ENCODE measurements at places on chromosomes 3 and 15.

DNA sequence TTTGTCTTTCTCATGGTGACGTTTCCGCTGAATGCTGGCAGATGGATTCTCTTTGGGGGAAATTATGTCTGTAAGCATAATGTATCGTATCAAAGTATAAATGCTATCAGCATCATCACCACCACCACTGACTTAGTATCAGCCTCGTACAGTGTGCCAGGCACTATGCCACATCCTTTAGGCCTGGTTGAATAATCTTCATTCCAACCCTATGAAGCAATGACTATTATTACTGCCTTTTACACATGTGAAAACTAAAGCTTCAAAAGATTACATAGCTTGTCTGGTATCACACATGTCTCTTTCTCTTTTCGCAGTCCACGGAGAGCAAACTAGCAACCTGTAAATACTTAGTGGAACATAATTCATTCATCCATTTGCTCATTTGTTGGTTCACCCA, 166.7 kb upstream of the PRICKLE2 start:
- no peak for DNase-seq

DNA sequence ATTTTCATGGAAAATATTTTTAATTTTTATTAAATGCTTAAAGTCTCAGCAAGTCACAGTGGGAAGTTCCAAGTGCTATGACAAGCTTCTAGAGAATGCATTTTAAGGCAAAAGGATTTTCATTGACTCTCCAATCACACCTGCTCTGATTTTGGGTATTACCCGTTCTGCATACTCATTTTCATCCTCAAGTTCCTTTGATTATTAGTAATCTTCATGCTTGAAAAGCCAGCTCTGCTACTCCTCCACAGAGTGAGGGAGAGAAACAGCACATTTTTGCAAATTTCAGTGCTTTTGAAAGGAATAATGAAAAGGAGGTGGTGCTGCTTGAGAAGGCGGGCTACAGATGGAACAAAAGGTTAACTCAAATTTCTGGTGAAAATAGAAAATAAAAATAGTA, 450.7 kb downstream of the NSUN3 start:
- no peak for DNase-seq

DNA sequence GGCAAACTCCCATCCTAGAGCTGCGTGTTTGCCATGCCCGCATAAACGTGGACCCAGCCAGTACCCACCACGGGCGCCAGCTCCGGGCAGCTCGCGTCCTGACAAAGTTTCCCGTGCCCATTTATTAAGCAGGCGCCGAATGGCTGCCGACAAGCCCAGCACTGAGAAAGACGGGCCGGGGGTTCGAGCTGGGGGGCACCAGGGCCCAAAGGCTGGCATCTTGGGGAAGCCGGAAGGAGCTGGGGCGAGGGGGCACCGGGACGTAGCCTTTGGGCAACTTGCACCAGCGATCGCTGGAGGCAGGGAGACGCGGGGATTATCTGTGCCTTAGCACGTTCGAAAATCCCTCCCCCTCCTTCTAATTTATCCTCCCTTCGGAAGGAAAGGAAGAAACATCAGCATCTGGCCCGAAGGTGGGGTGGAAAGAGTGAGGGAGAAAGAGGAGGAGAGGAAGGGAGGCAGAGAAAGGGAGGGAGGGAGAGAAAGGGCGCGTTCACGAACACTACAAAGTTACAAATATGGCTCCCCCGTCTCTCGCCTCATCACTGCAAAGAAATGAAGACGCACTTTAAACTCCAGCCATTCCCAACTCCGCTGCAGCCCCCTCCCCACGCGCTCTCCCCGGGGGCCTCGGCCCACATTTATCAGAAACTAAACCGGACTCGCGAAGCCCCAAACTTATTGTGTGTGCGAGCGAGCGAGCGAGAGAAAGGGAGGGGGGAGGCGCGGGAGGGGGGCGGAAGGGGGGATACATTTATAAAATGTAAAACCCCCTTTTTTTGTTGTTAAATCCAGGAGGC, 1.0 kb downstream of the ANP32A start:
- DNase-seq, result no peak

- DNase-seq, result no peak
These were observed 35.7 kb downstream of the RBPMS2 start for GRCh38 chr15:64739577-64740143.

GRCh38 chr3:4476496-4476895, 9.4 kb upstream of the SUMF1 start:
- DNase-seq, result no peak

- DNase-seq, result no peak
These were observed 82.1 kb downstream of the IL5RA start for GRCh38 chr3:3027976-3028567.

DNA sequence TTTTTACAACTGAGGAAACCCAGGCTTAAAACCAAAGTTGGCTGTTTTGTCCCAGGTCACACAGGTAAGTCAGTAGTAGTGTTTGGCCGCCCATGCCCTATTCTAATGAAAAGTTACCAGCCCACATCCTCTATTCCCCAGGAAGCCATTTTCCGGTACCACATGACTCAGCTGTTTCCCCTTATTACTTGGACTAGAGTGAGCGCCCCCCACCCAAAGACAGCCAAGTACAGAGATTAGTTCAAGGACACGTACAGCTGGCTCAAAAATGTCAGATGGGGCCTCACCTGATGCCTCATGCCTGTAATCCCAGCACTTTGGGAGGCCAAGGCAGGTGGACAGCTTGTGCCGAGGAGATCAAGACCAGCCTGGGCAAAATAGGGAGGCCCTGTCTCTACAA, 8.5 kb upstream of the KLHL6 start:
- DNase-seq, result no peak

DNA sequence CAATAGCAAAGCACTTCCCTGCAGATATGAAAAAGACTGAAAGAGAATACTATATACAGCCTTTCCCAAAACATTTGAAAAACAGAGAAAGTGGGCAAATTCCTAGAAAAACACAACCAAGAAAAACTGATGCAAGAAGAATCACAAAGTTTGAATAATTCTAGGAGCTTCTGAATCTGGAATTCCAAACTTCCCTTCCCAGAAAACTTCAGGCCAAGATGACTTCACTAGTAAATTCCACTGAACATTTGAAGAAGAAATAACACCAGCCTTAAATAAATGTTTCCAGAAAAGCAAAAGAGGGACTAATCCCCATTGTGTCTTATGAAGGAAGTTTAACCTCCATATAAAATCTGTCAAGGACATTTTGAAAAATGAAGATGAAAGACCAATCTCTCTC, 15.8 kb upstream of the NSMCE3 start:
- DNase-seq, result no peak

- DNase-seq, result no peak
These were observed 383.3 kb upstream of the SGO1 start for GRCh38 chr3:20569310-20569709.

- no peak for DNase-seq
These were observed 38.7 kb downstream of the PDIA5 start for GRCh38 chr3:123105201-123106189.

- DNase-seq, result no peak
These were observed 148.9 kb upstream of the THBS1 start for GRCh38 chr15:39432026-39432425.

DNA sequence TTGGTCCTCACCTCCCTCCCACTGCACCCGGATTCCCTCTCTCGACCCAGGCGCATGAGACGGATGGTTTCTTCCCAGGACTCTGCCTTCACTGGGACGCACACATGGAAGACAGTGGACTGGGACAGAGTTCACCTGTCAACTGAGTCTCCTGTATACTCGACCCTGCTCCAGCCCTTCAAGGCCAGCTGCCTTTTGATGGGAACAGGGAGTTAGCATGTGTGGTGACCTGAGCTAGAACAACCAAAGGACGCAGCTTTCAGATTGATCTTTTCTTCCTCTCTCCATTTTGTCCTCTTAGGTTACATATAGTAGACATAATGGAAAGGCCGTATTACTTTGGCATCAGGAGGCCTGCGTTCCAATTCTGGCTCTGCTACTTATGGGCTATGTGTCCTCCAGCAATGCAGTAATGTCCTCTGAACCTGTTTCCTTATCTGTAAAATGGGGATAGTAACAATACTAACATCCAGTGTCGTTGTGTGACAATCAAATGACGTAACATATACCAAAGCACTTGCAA, 94.1 kb downstream of the PEX5L start:
- DNase-seq, result no peak

DNA sequence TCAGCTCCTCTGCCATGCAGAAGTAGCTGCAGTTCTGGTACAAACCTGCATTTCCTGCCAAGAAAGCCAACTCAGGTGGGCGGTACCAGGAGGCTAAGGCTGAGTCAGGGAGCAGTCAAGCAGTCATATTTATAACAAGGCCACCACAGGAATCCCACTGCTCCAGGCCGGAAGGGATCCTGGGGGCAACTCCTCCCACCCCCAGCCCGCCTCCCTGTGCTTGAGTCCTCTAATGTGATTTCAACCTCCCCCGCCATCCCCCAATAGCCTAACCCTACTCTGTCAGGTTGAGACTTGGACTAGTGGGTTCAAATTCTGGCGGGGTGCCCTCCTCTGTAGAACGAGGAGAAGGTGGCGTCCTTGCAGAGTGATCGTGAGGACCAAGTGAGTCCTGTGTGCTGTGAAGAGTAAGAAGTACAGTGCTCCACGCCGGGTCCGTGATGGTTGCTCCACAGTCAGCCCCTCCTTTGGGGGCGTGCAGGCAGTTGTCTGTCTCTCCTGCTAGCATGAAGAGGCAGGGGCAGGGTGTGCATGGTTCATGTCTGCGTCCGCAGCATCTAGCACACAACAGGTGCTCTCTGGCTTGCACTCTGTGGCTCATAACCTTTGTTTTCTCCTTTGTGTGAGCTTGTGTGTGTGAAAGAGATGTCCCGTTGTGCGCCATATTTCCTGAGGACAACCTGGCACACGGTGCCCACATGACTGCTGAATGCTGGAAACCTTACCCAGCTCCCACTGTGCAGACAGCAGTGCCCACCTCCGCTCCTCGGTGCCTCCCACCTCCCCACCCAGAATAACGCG, 78.3 kb downstream of the SMAD6 start:
- DNase-seq, result no peak

GRCh38 chr3:13023971-13024764, 49.1 kb downstream of the IQSEC1 start:
- DNase-seq, result no peak

GRCh38 chr3:36852071-36852470, 87.7 kb upstream of the DCLK3 start:
- DNase-seq, result no peak

- DNase-seq, result no peak
These were observed 130.7 kb downstream of the WNT7A start for GRCh38 chr3:13749063-13749764.

DNA sequence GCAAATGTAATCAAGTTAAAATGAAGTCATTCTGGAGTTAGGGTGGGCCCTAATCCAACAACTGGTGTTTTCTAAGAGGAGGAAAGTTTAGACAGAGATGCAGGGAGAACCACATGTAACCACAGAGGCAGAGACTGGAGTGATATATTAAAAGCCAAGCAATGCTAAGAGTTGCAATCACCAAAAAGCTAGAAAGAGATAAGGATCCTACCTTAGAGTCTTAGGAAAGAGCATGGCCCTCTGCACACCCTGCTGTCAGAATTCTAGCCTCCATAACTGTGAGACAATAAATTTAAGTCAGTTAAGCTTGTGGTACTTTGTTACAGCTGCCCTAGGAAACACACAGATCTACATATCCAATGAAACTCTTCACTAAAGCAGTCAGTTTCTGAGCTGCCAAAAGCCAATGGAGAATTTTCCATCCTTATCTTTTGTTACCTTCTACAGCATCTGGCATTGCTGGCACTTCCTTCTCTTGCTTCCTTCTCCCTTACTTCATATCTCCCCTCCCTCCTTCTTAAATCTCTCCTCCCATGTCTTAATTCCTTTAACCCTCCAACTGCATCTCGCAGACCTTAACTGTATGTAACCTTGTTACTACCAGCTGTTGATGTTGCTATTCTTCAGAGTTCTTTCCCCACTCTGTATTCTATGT, 11.2 kb downstream of the DCBLD2 start:
- DNase-seq, result no peak

DNA sequence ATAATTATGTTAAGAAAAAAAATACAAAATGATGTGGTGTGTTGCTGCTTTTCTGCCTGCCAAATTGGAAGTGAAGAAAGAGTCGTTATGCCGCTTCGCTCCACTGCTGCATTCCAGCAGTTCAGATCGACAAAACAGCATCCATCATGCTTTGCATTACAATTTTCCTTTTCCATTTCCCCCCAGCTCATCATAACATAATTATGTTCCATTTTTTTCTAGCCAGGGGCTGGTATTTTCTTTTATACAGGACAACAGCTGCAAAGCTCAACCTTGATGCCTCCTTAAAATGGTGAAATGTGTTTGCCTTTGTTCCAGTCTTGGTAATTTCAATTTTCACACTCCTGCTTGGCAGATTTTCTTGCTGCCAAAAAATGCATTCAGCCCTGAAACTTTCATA, 44.9 kb upstream of the KBTBD12 start:
- no peak for DNase-seq

DNA sequence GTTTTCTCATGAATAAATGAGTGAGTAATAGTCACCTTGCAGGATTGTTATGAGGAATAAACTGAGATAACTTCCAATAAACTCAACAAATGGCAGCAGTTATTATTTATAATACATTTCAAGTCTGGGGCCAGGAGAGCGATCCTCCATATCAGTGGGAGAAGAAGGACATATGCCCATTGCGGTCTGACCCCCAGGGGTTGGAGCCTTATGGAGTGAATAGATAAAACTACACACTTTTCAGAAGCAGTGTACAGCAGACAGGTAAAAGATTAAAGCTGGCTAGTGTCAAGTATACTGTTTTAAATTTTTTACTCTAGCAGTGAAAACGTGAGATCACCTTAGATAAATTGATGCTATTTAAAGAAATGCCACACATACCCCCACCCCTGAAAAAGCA, 43.5 kb downstream of the DIPK2A start:
- no peak for DNase-seq

DNA sequence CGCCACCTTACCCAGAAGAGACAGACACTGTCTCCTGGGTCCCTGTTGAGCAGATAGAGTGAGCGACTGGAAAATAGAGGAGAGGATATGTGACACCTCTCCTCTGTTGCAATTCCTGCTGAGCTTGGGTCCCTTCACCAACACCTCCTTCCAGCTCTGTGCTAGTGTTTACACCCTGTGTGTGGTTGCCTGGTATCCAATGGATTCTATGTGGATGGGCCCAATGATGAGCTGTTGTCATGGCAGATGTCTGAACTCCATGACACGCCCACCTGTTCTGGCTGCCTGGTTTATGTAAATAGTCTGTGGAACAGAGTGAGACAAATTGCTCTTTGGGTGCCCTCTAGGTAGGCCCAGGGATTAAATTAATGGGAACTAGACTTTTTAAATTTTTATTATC, 23.7 kb downstream of the RBM5 start:
- no peak for DNase-seq

GRCh38 chr15:92899948-92900730, at the start of gene CHD2:
Gene CHD2 (plus strand): TSS chr15:92900324. CDS start chr15:92901238, 914 bp downstream.
- DNase-seq, result peak; percentile 78
